Renal pelvis (tissue), 12 donors: ENCODE measurements at places on chromosomes 1 and 21. TPM values are rescaled to one million over a fixed set of nuclear protein-coding genes. Genes with fewer than 3 reads are reported as not detected.

OPN3 gene
- polyA plus RNA-seq, result 49.4 TPM

CELA3B gene
- polyA plus RNA-seq, result 0.36 TPM

HAO2 gene
- polyA plus RNA-seq, result 128 TPM

CD1E gene
- 0.17 TPM for polyA plus RNA-seq

S100A6 gene
- 240 TPM for polyA plus RNA-seq

EPHB2 gene
- 11.4 TPM for polyA plus RNA-seq

GPR61 gene
- 0.75 TPM for polyA plus RNA-seq

GBP6 gene
- 0.07 TPM for polyA plus RNA-seq

ID3 gene
- polyA plus RNA-seq, result 396 TPM

WNT4 gene
- polyA plus RNA-seq, result 8.7 TPM

OR2M3 gene
- polyA plus RNA-seq, result 0.03 TPM

WNT9A gene
- polyA plus RNA-seq, result 1.7 TPM

OR2L13 gene
- not detected for polyA plus RNA-seq

TMEM79 gene
- polyA plus RNA-seq, result 8.4 TPM

NHLH1 gene
- polyA plus RNA-seq, result 0.26 TPM

TRPM2 gene
- polyA plus RNA-seq, result 0.98 TPM

MFAP2 gene
- 161 TPM for polyA plus RNA-seq

CD84 gene
- 0.98 TPM for polyA plus RNA-seq

ALDH9A1 gene
- polyA plus RNA-seq, result 111 TPM

SLC45A3 gene
- 9.9 TPM for polyA plus RNA-seq

TRAF3IP3 gene
- polyA plus RNA-seq, result 2.0 TPM

SMPDL3B gene
- polyA plus RNA-seq, result 12.1 TPM

AZIN2 gene
- 9.9 TPM for polyA plus RNA-seq

WLS gene
- polyA plus RNA-seq, result 130 TPM

LAPTM5 gene
- polyA plus RNA-seq, result 12.9 TPM

PTP4A2 gene
- polyA plus RNA-seq, result 169 TPM

OPTC gene
- polyA plus RNA-seq, result not detected

ACTL8 gene
- polyA plus RNA-seq, result not detected

SHISA4 gene
- polyA plus RNA-seq, result 16.9 TPM

CYP4A22 gene
- polyA plus RNA-seq, result 6.3 TPM

BLACAT1 gene
- polyA plus RNA-seq, result 3.7 TPM

FCRL1 gene
- polyA plus RNA-seq, result 0.09 TPM

AIRE gene
- 0.52 TPM for polyA plus RNA-seq

HENMT1 gene
- polyA plus RNA-seq, result 11.0 TPM

AQP10 gene
- polyA plus RNA-seq, result 0.21 TPM

FAM167B gene
- 10.3 TPM for polyA plus RNA-seq

C1orf94 gene
- 0.06 TPM for polyA plus RNA-seq

OR10J4 gene
- not detected for polyA plus RNA-seq

DCST1 gene
- polyA plus RNA-seq, result 0.38 TPM

SLC16A4 gene
- 117 TPM for polyA plus RNA-seq

CLDN8 gene
- 54.3 TPM for polyA plus RNA-seq

NPHS2 gene
- polyA plus RNA-seq, result 378 TPM

PI4KB gene
- polyA plus RNA-seq, result 63.5 TPM
